ENCODE measurements at places on chromosomes 13 and 19. TPM values are rescaled to one million over a fixed set of nuclear protein-coding genes. Genes with fewer than 3 reads are reported as not detected.

The PCDH9 gene
- 15.3 TPM for total RNA-seq

The TBXA2R gene
- 29.4 TPM for total RNA-seq

The RFPL4A gene
- not detected for total RNA-seq

The KLK15 gene
- not detected for total RNA-seq

The GGN gene
- 6.0 TPM for total RNA-seq

The SIN3B gene
- total RNA-seq: 57.9 TPM

The OR7A5 gene
- not detected for total RNA-seq

The ZNF675 gene
- total RNA-seq: 2.0 TPM

The ZNF284 gene
- total RNA-seq: 2.1 TPM

DNA sequence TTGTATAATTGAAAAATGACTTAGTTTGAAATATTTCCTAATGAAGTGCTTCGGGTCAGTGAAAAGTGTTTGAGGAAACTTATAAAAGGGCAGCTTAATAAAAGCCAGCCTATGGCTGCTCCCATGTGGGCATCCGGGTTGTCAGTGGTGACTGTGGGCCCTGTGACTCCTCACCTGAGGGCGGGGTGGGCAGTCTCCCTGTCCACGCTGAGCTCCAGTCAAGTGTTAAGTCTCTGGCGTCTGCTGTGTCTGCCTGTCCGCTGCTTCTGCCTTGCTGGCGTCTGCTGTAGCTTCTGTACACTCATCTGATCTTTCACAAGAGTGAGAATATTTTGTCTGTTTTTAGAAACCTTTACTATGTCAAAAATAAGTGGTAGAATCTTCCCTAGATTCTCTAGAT lies 7.1 kb downstream of the LAMP1 start:
- no peak for DNase-seq
- H3K27me3 ChIP-seq: no peaks in the 10 kb centered on the region
- H3K4me1 ChIP-seq: no peaks in the 10 kb centered on the region
- H3K36me3 ChIP-seq: no peaks in the 10 kb centered on the region
- H3K27ac ChIP-seq: no peak overlapping the region

GRCh38 chr13:44763615-44764301 lies 187.6 kb upstream of the TSC22D1 start:
- no peak for DNase-seq
- H3K27me3 ChIP-seq: no peaks in the 10 kb centered on the region
- no peak overlapping the region for H3K4me3 ChIP-seq

- no peaks in the 10 kb centered on the region for H3K4me1 ChIP-seq
- DNase-seq: no peak
- no peaks in the 10 kb centered on the region for H3K27me3 ChIP-seq
- H3K27ac ChIP-seq: no peak overlapping the region
Observed at GRCh38 chr13:94419304-94419924, 60.1 kb downstream of the DCT start.

GRCh38 chr19:16442386-16443276 lies 29.1 kb downstream of the EPS15L1 start:
- peaks cover 30% of the 10 kb centered on the region for H3K4me1 ChIP-seq
- no peaks in the 10 kb centered on the region for H3K27me3 ChIP-seq
- no peak for DNase-seq

GRCh38 chr13:86757236-86757978 lies 913.8 kb upstream of the SLITRK5 start:
- H3K4me1 ChIP-seq: no peaks in the 10 kb centered on the region
- H3K27me3 ChIP-seq: no peaks in the 10 kb centered on the region
- no peak for DNase-seq

GRCh38 chr19:540867-541637 lies 2.8 kb upstream of the GZMM start:
- H3K4me1 ChIP-seq: no peaks in the 10 kb centered on the region
- no peak overlapping the region for H3K4me3 ChIP-seq
- DNase-seq: no peak
- no peaks in the 10 kb centered on the region for H3K27me3 ChIP-seq

DNA sequence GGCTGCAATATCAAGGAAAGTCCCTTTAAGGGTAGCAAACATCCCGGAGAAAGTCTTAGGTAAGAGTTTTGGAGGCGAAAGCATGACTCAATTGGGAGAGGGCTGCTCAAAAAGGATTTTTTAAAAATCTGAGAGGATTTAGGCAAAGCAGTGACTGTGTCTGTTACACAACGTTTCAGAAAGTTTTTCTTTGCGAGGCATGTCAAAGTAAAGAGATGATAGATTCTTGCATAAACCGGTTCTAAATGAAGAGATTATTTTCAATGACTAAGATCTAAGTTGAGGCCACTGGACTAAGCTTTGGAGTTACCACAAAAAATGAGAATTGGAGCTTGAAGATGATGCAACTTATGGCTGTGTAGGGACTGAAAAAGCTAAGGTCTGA lies 43.7 kb upstream of the ENOX1 start:
- H3K4me1 ChIP-seq: peaks cover 10% of the 10 kb centered on the region
- no peak overlapping the region for H3K27ac ChIP-seq
- H3K4me3 ChIP-seq: peak overlapping the region; percentile 18

GRCh38 chr19:50419580-50420035 lies 870 bp downstream of the SPIB start:
- H3K4me1 ChIP-seq: peaks cover 4% of the 10 kb centered on the region
- no peak overlapping the region for H3K27ac ChIP-seq
- DNase-seq: no peak
- H3K27me3 ChIP-seq: no peaks in the 10 kb centered on the region
- H3K36me3 ChIP-seq: no peaks in the 10 kb centered on the region

DNA sequence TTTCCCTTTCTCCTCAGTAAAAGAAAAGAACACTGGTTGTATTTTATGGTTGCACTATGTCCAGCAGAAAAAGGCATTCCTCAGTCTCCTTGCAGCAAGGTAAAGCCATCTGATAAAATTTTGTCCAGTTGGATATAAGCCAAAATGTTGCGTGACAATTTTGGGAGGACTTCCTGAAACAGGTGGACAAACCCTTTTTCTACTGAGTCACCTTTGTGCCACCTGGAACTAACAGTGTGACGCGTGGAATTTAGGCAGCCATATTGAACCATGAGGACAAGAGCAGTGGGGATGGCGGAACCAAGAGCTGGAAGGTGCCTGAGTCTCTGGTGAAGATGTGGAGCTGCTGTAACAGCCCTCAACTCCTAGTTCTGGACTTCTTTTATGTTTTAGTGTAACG lies 8.2 kb downstream of the CADM4 start:
- no peaks in the 10 kb centered on the region for H3K4me1 ChIP-seq
- no peaks in the 10 kb centered on the region for H3K27me3 ChIP-seq
- no peak overlapping the region for H3K27ac ChIP-seq
- H3K4me3 ChIP-seq: no peak overlapping the region
- no peaks in the 10 kb centered on the region for H3K36me3 ChIP-seq

DNA sequence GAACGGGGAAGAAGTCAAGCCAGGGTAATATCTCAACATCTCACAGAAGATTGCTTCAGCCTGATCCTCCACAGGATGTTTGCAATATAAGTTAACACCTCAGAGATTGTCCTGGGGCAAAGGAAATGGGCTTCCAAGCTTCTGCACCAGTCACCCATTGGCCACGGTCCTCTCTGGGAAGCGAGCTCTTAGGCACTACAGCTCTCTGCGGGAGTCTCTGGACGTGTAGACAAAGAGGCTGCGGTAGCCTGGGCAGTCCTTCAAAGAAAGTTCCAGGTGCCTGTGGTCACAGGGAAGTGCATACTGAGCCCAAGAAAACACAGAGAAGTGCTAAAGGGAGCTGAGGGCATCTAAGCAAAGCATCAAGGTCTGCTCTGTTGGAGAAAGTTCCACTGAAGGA lies 805.7 kb downstream of the DIAPH3 start:
- H3K4me1 ChIP-seq: no peaks in the 10 kb centered on the region
- no peak for DNase-seq
- no peak overlapping the region for H3K4me3 ChIP-seq
- H3K27ac ChIP-seq: no peak overlapping the region
- H3K27me3 ChIP-seq: no peaks in the 10 kb centered on the region

DNA sequence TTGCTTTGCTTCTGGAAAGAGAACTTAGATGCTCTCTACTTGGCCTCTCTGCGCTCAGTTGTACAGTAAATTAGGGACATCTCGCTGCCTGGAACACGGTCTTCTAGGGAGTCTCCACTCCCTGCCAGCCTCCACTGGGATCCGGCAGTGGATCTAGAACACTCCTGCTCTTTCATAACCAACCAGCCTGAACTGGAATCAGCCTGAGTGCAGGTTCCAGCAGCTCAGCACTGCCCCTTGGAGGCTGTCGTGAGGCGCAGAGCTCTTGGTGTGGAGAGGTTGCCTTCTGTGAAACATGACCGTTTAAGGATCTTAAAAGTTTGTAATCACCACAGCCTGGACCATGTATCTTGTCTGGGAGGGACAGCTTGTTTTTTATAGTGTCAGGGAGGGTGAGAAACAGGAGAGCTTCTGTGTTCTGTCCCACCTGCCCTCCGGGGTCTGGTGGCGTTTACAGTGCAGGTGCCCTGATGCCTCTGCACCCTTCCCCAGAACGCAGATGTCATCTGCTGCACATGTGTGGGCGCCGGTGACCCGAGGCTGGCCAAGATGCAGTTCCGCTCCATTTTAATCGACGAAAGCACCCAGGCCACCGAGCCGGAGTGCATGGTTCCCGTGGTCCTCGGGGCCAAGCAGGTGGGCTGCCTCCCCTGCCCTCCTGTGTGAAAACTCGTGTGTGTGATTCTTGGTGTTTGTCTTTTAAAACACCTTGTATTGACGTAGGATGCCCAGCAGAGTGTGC lies 24.8 kb downstream of the UPF1 start:
- H3K27ac ChIP-seq: no peak overlapping the region
- no peak for DNase-seq
- H3K4me1 ChIP-seq: no peaks in the 10 kb centered on the region
- H3K36me3 ChIP-seq: peaks cover 96% of the 10 kb centered on the region
- H3K27me3 ChIP-seq: no peaks in the 10 kb centered on the region
- H3K4me3 ChIP-seq: no peak overlapping the region

DNA sequence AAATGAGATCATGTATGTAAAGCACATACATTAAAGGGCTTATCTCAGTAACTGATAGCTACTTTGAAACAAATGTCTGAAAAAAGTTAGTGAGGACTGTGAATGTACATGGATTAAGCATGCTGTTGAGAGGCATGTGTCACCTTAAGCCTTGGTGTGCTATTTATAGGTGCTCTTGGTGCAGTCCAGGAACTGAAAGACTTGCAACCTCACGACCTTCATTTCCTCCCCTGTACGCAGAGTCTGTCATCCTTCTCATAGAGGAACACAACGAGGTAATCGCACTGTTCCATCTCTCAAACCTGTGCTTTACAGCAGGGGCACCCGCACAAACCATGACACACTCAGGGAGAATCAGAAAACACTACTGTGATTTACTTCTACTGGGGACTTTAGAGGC lies 65.6 kb downstream of the UFM1 start:
- H3K36me3 ChIP-seq: no peaks in the 10 kb centered on the region
- no peak for DNase-seq
- H3K27me3 ChIP-seq: no peaks in the 10 kb centered on the region
- no peaks in the 10 kb centered on the region for H3K4me1 ChIP-seq

- H3K27me3 ChIP-seq: no peaks in the 10 kb centered on the region
- H3K36me3 ChIP-seq: no peaks in the 10 kb centered on the region
- DNase-seq: no peak
- H3K27ac ChIP-seq: no peak overlapping the region
- peak overlapping the region; percentile 87 for H3K4me3 ChIP-seq
- H3K4me1 ChIP-seq: peaks cover 19% of the 10 kb centered on the region
Observed at GRCh38 chr13:34943436-34944273, 1.6 kb downstream of the NBEA start.

DNA sequence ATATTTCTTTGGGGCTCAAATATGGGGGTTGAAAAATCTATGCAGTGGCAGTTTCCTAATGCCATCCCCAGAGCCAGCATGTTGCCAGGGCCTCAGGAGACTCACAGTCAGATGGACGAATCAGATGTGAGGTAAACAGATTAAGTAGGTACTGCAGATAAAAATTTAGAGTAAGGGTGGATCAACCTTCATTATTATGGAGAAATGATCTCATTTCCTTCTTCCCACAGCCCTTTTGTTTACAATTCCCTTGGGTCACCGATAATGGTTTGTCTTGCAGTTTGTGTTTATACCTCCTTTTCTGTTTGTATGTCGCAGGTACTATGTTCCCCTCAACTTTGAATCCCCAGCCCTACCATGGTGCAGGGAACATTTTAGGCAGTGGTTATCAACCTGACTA lies 20.0 kb downstream of the DIAPH3 start:
- H3K36me3 ChIP-seq: no peaks in the 10 kb centered on the region
- H3K27ac ChIP-seq: no peak overlapping the region
- no peaks in the 10 kb centered on the region for H3K27me3 ChIP-seq
- H3K4me1 ChIP-seq: peaks cover 6% of the 10 kb centered on the region
- DNase-seq: no peak

DNA sequence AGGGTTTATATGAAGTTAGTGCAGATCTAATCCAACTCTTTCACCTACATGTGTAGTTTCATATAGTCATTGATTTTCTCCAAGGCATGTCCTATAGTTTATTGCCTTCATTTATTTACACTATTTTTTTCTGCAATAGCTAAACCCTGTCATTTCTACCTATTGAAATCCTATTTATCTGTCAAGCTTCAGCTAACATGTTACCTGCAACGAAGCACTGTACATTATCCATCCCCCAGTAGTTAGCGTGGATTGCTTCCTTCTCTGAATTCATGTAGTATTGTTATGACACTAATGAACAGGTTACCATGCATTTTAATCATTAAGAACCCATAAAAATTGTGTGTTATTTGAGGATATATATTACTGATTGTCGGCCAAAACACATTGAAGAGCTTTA lies 742.9 kb upstream of the PCDH20 start:
- no peaks in the 10 kb centered on the region for H3K27me3 ChIP-seq
- no peaks in the 10 kb centered on the region for H3K36me3 ChIP-seq
- H3K4me3 ChIP-seq: no peak overlapping the region
- DNase-seq: no peak

Data from thoracic aorta (tissue), 2 donors.